ENCODE measurements at places on chromosomes 3 and 15.

- DNase-seq = no peak
Observed at GRCh38 chr3:58356054-58356453, 23.4 kb downstream of the PXK start.

GRCh38 chr15:87154761-87155160, 1075.1 kb downstream of the AGBL1 start:
- DNase-seq = no peak

GRCh38 chr3:72342450-72342849, 505.8 kb downstream of the SHQ1 start:
- DNase-seq = no peak

GRCh38 chr3:146375219-146375618, 94.1 kb downstream of the PLSCR2 start:
- DNase-seq = no peak

- DNase-seq = no peak
Observed at GRCh38 chr15:64979252-64979710, 10.4 kb downstream of the SPG21 start.

GRCh38 chr3:37174532-37175126, at the start of gene LRRFIP2:
Gene LRRFIP2 (minus strand): TSS chr3:37174582. CDS start chr3:37148983, 25,599 bp downstream.
- DNase-seq = peak; percentile 42

- DNase-seq = no peak
Observed at GRCh38 chr3:41198526-41198925, 779 bp upstream of the CTNNB1 start.

DNA sequence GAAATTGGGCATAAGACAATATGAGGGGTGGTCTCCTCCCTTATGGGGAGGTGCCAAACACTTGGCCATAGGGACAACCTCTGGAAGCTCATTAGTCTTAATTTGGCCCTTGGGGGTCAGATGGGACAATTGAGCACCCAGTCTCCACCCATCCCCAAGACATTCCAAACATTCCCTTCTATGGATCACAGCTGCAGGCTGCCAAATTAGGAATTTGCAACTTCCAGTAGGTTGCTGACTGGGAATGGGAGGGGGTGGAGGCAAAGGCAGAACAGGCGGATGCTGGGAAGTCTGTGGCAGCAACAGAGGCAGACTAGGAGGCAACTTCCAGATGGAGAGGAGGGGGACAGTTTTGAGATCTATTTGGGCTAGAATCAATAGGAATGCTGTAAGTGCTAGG, 1.4 kb upstream of the PDHB start:
- no peak for DNase-seq

- no peak for DNase-seq
Observed at GRCh38 chr3:127655641-127656040, 17.1 kb upstream of the ABTB1 start.

GRCh38 chr15:101397521-101398003, 91.9 kb downstream of the PCSK6 start:
- DNase-seq = no peak

- no peak for DNase-seq
Observed at GRCh38 chr15:57259568-57260040, 116.7 kb upstream of the CGNL1 start.

DNA sequence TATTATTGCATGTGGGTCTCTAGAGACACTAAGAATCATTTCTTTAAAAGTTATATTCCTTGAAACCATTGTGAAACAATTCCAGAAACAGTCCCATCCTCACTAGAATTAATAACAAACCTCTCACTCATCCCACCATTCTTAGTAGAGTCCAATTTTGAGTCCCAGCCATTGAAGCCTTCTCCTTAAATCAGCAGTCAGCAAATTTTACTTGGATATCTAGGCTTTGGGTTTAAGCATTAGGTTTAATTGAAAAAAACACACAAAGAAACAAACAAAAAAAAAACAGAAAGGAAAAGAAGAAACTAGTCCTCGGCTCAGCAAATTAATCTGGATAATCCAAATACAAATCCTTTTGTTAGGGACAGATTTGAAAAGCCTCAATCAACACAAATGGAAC, 109.3 kb downstream of the LRRC3B start:
- no peak for DNase-seq

GRCh38 chr15:96544162-96544756, 213.8 kb downstream of the NR2F2 start:
- DNase-seq = no peak

- DNase-seq = no peak
Observed at GRCh38 chr15:43237842-43238470, 17.1 kb upstream of the EPB42 start.

DNA sequence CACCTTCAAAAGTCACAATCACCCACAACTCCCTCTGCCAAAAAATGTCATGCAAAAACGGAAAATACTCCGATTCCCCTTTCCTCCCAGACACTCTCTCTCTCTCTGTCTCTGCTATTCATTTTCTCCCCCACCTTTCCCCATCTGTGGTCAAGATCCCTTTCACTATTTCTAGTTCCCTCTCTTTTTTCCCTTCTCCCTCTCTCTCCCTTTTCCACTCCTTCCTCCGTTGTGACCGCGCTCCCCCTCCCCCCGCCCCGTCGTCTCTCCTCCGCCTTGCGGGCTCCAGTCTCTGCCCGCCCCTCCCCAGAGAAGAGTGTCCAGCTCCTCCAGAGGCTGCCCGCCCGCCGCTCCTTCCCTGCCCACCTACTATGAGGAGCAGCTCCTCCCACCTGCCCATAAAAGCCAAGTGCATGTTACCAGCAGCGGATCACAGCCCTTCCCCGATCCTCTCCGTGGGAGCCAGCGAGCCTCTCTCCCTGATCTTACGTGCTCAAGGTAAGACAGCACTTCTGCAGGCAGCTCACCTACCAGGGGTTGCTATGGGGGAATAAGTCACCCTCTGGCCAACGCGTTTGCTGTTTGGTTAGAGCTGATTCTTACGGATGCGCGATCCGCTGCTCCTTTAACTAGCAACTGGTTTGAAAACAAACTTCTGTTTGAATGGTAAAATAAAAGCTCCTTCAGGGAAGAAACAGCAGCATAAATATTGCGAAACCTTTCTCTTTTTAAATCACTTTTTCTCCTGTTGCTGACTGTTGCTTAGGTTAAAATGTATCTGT, at the start of gene COL8A1:
COL8A1 (plus strand) TSS at position 428 of the 782 bp plus-strand sequence. CDS start 152,089 bp downstream, outside the sequence.
- no peak for DNase-seq

DNA sequence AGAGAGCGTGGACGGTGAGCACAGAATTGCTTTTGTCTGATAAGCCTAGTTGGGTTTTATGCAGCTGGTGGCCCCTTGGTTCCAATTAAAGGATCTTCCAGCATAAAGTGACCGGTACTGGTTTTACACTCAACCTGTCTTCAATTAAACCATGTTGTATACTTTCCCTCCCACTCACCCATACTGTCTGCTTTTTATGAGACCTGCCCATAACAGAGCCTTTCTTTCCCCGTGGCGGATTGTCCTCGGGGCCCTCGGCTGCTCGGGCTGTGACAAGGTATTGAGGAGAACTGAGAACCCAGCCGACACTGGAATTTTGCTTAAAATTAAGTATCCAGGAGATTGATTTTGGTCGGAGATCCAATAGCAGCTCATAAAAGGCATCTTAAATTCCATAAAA, 98.4 kb downstream of the TMEM266 start:
- DNase-seq = no peak

DNA sequence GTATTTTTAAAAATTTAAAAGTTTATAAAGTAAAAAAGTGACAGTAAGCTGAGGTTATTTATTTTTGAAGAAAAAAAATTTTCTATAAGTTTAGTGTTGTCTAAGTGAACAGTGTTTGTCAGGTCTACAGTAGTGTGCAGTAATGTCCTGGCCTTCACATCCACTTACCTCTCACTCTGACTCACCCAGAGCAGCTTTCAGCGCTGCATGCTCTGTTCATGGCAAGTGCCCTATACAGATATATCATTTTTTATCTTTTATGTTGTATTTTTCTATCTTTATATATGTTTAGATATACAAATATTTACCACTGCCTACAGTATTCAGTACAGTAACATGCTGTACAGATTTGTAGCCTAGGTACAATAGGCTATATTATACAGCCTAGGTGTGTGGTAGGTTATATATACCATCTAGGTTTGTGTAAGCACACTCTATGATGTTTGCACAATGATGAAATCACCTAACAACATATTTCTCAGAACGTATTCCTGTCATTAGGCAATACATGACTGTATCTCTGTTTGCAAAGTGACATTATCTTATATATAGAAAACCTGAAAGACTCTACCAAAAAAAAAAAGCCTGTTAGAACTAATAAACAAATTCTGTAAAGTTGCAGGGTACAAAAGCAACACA, 75.9 kb upstream of the TMC3 start:
- DNase-seq = no peak

DNA sequence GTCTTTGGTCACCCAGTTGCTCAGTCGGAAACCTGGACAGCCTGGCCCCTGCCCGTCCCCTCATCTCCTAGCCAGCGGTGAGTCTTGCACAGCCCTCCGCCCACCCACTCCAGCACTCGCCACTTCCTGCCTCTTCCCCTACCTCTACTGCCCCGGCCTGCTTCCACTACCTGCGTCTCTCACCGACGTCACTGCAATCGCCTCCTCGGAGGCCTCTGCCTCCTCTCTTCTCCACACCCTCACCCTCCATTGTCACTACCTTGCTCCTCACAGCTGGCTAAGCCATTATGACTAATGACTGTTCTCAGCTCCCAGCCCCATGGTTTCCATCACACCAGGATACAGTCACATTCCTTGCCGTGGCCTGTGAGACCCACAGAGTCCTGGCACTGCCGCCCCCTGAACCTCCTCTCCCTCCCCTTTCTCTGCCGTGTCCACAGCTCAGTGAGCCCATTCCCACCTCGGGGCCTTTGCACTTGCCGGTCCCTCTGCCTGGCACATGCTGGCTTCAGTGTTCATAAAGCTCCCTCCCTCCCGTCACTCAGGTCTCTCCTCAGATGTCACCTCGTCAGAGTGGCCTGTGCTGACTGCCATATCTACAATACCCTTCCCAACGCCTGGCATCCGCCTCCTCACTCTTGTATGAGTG, 104.8 kb downstream of the FBLN2 start:
- DNase-seq = peak; percentile 49

GRCh38 chr3:65356331-65357248, 668.8 kb upstream of the ADAMTS9 start:
- DNase-seq = peak; percentile 3

DNA sequence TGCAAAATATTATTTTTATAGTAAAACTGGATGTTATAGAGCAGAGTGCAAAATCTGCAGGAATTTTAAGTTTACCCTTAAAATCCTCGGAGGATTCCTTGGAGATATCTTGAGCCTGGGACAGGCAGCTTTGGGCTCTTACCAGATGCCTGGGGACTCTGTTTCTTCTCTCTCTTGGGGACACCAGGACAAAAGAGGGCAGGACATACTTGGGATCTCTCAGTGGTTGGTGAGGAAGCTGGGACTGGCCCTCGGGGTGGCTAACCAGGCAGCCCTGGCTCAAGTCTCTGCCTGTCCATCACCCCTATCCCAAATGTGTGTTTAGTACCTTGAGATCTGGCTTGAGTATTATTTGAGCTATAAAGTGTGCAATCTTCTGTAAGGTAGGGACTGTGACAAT, 38.6 kb downstream of the TKT start:
- DNase-seq = no peak

DNA sequence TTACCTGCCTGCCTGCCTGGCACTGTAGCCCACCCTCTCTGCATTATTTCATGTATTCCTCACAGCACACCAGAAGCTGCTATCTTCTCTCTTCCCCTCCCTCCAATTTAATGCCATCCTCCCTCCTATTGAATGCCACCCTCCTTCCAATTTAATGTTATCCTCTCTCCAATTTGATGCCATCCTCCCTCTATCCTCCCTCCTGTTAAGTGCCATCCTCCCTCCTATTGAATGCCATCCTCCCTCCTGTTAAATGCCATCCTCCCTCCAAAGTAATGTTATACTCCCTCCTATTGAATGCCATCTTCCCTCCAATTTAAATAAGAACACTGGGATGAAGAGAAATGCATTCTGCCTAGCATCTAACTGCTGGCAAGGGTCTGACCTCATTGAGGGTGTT, 11.1 kb downstream of the ATP10A start:
- no peak for DNase-seq

- no peak for DNase-seq
Observed at GRCh38 chr3:76310089-76310488, 524.7 kb upstream of the ZNF717 start.

DNA sequence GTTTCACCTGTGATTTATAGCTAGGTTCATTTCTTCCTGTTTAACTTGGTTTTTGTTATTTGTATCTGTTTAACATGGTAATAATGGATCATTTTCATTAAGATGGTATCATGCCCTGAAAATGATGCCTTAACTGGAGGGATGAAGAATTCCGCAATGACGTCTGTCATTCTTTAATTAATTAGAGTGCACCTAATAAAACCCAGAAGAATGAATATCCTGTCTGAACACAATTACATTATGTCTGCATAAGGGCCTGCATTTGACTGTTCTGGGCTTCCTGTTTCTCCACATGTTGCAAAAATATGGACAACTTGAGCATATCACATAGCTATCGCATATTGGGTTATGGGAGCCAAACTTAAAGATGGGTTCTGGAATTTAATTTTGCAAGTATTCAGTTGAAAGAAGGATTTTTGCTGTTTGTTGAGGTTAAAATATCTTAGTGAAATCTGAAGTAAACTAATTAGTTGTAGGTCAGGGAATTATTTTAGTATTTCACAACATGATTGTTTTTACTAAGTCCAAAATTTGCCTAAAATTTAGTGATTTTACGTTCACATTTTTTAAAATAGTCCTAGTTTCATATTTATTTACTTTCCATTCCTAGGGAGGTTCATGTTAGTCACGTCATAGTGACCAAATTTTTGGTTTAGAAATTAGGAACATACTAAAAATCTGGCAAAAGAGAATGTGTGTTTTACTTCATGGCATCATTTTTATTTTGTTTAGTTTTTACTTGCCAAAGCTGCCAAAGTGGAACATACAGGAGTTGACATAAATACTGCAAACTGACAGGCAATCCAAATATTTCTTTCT, 321.0 kb upstream of the TGFBR2 start:
- DNase-seq = no peak

GRCh38 chr3:61638741-61639140, 77.4 kb downstream of the PTPRG start:
- no peak for DNase-seq

DNA sequence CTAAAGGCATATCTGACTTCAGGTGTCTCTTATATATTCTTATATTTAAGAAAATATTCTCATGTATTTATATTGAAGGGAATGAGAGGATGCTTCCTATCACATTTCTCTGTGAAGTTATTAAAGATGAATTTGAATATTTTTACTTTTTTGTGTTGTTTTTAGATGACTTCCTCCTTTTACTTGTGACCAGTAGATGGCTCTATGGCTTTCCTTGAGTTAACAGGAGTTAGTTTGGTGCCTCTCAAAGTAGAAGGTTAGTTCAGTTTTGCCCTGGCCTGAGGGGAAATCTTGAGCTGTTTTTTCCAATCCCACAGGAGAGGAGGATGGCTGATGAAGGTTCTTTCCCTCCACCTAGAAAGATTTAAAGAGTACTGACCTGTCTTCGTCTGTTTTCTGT, 80.7 kb downstream of the SQOR start:
- DNase-seq = no peak
